ENCODE measurements at places on chromosomes 6 and 20.
A peak's percentile ranks its signal among the peaks of the same experiment; 100 is the strongest.

DNA sequence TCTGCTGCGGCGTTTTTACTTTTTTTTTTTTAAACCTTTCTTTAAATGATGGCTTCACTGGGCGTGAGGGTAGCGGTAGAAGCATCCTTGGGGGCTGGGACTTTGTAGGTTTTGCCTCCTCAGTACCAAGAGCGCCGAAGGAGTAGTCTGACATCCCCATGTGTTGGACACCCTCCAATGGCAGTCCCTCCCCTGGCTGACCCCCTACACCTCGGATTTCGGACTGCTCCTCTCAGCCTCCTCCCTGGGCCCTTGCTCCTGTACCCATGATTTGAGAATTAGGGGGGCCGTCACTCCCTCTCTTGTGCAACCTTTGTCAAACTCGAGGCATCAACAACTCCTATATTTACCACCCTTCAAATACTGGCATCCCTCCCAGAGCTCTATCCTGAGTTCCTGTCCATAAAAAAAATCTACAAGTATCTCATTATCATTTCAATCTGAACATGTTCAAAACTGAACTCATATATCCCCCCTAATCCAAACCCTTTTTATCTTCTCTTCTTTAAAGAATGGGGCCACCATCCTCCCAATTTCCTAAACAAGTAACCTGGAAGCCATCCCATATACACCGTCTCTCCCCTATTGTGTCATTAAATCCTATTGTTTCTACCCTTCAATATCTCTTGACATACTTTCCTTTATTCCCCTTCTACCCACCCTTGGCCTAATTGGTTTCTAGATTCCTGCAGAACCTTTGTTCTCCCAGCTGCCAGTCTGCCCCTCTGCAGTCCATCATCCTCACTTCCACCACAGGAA, 1.2 kb upstream of the ARFGEF3 start:
- no peak for DNase-seq

GRCh38 chr6:131635384-131636340, 1.4 kb upstream of the ENPP3 start:
- DNase-seq = no peak

- DNase-seq = no peak
Observed at GRCh38 chr6:115677198-115677597, 383.5 kb downstream of the FRK start.

- DNase-seq = no peak
Observed at GRCh38 chr6:141634269-141634668, 498.5 kb upstream of the GJE1 start.

GRCh38 chr6:13573669-13574110, 711 bp upstream of the SIRT5 start:
- no peak for DNase-seq

GRCh38 chr6:157996918-157997702, 15.4 kb downstream of the SYNJ2 start:
- DNase-seq = no peak

DNA sequence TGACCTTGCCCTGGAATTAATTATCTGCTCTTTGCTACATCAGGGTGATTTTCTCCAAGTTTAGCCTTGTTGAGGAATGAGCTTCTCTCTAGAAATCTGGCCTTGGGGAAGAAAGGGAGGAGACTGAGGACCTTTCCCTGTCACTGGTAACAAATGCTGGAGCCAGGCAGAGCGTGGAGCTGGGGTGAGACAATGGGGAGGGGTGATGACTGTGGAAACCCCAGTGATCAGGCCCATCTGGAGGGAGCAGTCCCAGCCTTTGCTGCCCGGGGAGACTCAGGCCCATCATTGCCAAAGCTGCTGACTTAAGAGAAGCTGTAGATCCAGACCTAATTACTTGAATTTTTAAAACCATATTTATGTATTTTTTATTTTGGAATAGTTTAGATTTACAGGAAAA, 31.3 kb downstream of the BCAS4 start:
- DNase-seq = no peak

- DNase-seq = no peak
Observed at GRCh38 chr20:45059022-45059728, 41.8 kb downstream of the KCNS1 start.

- DNase-seq = peak; percentile 91
Observed at GRCh38 chr6:37371154-37372083, 17.6 kb downstream of the RNF8 start.

DNA sequence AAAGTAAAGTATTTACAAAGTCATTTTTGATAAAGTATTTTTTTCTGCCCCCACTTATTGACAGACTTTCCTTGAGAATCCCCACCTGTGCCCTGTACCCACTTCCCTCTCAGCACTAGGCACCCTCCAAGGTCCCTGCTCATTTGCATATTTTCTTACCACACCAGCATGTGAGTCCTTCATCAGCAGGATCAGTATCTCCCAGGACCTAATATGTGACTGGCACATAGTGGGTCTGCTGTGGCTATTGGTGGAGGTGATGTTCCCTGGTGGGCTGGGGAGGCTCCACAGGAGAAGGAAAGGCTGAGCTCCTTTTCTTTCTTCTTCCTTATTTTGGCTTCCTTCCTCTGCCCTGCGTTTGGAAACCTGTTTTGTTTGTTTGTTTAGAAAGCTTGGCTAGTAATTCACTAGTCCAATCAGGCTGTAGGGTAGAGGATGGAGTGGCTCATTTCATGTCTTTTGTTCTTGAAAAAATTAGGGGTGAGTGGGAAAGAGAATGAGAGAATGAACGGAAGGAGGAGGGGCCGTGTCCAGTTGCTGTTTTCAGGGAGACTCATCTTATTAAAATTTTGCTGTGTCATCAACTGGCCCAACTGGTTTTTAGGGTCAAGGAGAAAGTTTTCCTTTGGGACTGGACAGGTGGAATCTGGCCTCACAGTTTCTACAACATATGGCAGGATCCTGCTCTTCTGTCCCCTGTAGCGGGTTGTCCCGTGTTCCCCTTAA, 2.8 kb upstream of the RNF24 start:
- no peak for DNase-seq

DNA sequence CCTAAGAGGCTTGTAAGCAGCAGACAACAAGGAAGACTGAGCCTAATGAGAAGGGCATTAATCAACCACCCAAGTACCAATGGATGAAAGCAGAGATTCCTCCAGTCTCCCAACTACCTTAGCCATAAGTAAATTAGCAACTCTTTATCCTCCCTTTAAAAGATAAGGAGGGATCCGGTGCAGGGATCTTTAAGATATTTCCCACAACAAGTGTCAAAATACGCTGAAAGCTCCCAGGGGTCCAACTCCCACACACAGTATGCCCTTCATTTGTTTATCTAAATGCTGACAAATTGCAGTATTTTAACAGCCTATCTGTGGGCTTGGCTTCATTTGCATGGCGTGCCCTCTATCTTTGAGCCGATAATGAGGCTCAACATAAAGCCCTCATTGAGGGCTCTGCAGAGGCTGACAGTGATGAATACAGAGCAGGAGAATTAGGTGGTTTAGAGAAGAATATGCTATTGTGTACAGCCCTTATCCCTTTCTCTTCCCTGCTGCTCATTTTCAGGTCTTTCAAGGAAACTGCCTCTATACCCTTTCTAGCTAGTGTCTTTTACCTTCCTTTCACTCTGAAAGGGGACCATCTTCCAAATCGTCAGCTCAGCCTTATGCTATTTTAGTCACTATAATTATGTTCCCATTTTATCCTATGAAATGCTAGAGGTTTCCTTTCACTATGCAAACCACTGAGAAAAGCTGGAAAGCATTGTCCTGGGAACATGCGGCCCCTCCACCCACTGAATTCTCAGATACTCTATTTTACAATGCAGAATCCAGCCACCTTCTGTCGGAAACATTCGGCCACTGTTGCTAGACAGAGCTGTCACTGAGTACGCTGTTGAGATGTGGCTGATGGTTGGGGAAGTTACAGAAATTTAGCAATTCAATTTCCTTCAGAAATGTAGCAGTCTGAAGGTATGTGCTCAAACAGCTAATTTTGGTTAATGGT, 575.2 kb upstream of the JAG1 start:
- DNase-seq = peak; percentile 79

GRCh38 chr6:74409447-74409846, 713.4 kb downstream of the CD109 start:
- no peak for DNase-seq

DNA sequence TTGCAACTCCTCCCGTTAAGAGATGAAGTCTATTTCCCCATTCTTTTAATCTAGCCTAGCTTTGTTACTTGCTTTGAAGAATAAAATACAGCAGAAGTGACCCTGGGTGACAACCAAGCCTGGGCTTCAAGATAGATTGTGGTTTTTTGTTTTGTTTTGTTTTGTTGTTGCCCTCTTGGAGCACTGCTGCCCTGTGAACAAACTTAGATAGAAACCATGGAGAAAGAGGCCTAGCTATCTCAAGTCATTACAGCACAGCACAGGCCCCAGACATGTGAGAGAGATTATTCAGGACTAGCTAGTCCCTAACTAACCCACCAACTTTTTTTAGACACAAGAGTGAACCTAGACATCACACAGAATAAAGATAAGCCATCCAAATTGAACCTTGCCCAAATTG, 475.2 kb downstream of the EPHA7 start:
- DNase-seq = no peak

DNA sequence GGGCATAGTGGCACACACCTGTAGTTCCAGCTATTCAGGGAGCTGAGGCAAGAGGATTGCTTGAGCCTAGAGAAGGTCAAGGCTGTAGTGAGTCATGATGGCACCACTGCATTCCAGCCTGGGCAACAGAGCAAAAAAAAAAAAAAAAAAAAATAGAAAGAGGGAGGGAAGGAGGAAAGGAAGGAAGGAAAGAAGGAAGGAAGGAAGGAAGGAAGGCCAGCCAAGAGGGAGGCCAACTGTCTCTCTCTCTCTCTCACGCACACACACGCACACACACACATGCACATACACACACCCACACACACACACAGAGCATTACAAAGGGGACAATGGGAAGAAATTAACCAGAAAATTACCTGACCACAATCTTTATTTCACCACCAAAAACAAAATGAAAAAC, 50.6 kb upstream of the COL9A1 start:
- DNase-seq = no peak

DNA sequence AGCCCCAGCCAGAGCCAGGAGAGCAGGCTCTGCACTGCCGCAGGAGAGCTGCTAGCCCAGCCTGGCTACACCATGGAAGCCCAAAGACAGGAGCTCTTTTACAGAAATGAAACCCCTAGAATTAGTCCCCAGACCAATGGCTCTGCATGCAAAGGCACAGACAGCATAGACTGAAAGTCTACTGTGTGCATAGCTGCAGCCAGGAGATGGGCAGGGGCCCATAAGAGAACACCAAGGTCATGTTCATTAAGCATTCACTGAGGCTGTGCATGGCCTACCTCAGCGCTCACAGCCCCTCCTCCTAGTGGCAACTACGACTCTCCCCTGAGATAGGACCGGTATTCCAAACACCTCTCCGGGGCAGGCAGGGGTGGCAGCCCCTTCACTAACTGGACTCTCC, 34.9 kb downstream of the SNX5 start:
- DNase-seq = no peak

- DNase-seq = no peak
Observed at GRCh38 chr6:157271911-157272310, 51.4 kb downstream of the TMEM242 start.

GRCh38 chr6:118930680-118931079, 4.3 kb downstream of the MCM9 start:
- no peak for DNase-seq

DNA sequence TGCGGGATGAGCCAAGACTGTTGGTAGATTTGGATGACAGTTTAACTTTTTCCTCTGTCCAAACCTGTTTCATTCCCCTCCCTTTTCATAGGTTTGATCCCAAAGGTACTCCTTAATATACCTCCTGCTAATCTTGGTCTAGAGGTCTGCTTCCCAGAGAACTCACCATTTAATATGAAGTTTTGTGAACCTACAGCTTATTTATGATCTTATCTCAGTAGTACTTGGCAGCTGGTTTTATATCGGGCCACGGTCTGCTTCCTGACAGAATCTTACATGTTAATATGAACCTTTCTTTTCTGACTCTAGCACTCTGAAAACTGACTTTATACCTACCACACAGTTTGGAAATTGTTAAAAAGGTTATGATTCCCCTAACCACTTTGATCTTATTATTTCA, 138.7 kb downstream of the MACROD2 start:
- DNase-seq = no peak

- DNase-seq = no peak
Observed at GRCh38 chr6:131061041-131061750, 1.8 kb downstream of the EPB41L2 start.

GRCh38 chr6:161544801-161545480, 271.1 kb upstream of the AGPAT4 start:
- no peak for DNase-seq

DNA sequence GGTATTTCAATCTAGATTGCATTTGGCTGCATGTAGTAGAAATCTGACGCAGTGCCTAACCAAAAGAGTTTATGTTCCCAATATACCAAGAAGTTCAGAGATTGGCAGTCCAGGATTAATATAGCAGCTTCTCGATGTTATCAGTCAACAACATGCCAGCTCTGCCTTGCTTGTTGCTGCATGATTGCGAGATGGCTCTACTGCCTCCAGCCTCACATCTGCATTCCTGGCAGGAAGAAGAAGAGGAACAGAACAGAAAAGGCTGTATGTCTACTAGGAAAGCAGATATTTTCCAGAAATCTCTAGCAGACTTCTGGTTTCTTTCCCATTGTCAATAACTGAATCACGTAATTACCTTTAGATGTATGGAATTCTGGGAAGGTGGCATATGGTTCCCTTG, 60.8 kb downstream of the SLC35D3 start:
- DNase-seq = no peak

DNA sequence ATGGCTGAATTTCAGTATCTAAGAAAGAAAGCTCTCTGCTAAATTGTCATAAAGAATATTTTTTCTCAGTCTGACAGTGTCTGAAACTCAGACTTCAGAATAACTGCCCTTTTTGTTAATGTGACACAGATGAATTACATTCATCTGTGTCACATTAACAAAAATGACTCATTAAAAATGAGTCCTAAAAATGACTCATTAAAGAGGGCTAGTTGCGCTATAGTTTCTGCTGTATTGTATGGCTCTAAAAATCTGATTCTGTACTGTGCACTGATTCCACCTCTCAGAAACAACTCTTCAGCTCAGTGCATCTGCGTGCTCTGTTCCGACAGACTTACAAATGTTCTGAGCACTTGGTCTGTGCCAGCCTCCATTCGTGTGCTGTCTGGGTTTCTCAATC, 15.0 kb downstream of the RNF114 start:
- no peak for DNase-seq

GRCh38 chr20:58512808-58513552, 2.2 kb downstream of the APCDD1L start:
- no peak for DNase-seq

GRCh38 chr6:125546841-125547251, 202.6 kb upstream of the HEY2 start:
- DNase-seq = no peak

DNA sequence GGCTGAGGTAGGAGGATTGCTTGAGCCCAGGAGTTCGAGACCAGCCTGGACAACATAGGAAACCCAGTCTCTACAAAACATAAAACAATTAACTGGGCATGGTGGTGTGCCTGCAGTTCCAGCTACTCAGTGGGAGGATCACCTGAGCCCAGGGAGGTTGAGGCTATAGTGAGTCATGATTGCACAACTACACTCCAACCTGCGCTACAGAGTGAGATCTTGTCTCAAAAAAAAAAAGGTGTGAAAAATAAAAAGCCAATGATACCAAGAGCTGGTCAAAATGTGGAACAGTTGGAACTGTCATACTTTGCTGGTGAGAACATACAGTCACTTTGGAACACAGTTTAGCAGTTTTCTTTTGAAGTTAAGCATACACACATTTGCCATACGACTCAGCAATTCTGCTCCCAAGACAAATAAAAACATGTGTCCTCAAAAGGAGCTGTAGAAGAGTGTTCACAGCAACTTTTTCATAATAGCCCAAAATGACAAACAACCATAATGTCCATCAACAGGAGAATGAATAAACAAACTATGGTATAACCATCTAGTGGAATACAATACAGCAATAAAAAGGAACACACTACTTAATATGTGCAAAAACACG, 21.6 kb upstream of the FKBP5 start:
- no peak for DNase-seq
